Stimulated activated CD4-positive, alpha-beta T cell treated with anti-CD3 and anti-CD28 coated beads, TNF-alpha, amount 100 ng/mL, for 48 hours (primary cell): ENCODE measurements at places on chromosomes 2 and 18.

DNA sequence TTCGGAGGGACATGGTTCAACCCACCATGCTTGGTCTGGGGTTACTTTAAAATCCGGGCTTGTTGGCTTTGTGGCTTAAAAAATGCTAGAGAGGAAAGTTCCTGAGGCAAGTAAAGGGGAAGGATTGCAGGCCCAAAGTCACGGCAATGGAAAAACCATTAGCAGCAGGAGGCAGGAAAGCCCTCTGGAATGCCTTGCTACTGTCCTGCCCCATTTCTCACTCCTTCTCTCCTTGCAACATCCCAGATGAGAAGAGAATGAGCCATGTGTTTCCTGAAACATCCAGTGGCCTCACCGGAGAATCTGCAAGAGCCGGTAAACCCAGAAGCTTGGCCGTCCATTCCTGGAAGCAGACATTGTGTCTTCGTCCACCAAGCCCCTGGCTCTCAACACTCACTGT, 97.4 kb upstream of the LCLAT1 start:
- DNase-seq: no peak

DNA sequence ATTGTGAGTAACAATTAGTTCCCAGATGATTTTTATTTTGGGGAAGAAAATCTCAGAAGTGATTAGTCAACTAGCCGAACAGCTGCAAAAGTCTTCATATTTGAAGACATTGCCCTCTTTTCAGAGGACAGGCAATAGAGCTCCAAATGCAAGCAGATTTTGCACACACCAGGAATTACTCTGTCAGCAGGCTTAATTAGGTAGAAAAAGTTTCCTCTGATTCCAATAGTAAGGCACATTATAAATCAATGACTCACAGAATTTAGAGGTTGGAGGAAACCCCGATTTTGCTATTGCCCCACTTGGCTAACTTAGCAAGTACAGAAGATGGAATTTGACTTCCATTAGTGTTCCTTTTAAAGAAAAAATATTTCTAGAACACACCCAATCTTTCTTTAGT, 30.7 kb upstream of the SCN1A start:
- no peak for DNase-seq

DNA sequence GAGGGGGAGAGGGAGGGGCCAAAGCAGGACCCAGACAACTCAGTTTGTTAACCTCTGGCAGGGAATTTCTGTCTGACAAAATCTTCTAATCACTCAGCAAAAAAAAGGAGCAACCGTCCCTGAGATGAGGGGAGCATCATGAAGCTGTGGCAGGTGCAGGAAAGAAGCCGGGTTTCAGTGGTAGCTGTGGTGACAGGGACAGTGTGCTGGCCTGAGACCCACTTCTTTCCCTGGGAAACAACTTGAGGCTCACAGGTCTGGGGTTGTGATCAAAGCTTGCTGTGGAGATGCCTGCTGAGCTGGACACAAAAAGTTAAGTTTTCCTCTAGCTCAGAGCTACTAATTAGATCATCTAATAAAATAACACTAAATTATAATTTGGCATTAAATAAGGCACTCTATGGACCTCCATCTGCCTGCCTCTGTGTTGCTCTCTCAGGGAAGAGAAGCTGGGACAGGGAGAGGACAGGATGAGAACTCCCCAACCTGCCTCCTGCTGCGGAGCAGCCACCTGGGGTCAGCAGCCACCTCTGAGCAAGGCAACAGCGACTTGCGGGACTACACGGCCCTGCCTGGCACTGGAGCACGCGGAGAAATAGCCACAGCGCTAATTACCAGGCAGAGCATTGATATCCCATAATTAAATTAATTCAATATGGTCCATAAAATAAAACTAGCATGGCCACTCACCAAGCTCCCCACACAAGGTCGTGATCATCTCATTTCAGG, 104.6 kb upstream of the TEX51 start:
- no peak for DNase-seq

GRCh38 chr18:54323970-54324369, 33.7 kb downstream of the STARD6 start:
- DNase-seq: no peak

GRCh38 chr2:38016219-38016618, 59.7 kb downstream of the CYP1B1 start:
- no peak for DNase-seq

- no peak for DNase-seq
Measured at GRCh38 chr2:19929226-19929625, 27.4 kb upstream of the TTC32 start.

- no peak for DNase-seq
Measured at GRCh38 chr2:28423856-28424605, 31.4 kb downstream of the FOSL2 start.

- DNase-seq: no peak
Measured at GRCh38 chr2:65364986-65365733, 67.2 kb downstream of the SPRED2 start.

DNA sequence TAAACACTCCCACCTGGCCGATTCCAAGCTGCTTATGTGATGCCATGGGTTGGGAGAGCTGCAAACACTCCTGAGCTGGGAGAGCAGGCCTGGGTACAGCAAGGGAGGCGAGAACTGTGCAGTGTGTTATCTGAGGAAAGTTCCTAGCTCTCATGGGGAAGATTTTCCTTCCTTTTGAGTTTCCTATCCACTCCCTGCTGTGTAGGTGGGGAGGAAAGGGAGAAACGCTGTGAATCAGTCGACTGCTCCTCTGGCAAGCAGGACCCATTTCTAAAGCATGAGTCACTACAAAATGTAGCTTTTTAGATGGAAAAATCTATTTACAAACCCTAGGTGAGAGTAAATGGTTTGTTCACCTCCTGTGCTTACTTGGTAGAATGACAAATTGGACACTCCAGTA, 80.4 kb downstream of the SH3RF3 start:
- no peak for DNase-seq

GRCh38 chr2:46066601-46067000, 230.6 kb upstream of the EPAS1 start:
- no peak for DNase-seq

- no peak for DNase-seq
Measured at GRCh38 chr2:19139386-19139785, 219.0 kb downstream of the OSR1 start.

GRCh38 chr2:50582164-50582563, 449.8 kb downstream of the NRXN1 start:
- no peak for DNase-seq

DNA sequence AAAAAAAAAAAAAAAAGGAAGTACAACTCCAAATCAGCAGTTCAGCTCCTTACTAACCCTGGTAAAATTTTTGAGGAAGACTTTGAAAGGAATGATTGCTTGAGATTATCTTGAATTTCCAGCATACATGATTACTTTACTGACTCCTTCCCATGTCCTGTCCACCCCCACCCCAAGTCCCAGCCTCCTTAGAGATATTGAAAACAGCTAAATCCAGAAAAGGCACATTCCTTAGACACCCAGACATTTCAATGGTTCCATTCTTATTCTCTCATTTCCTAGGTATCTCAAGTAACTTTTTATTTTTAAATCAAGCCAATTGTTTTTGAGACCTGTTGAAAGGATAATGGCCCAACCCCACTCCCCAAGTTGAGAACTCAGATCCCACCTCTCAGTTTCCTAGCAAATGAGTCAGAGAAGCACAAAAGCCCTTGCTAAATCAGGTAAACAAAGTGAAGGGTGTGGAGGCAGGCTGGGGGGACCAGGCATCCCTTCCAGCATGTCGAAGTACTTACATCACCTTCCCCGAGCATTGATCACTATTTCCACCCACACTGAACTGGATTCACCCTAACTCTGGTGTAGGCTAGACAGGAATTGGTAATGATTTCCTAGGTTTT, 95.4 kb upstream of the FZD7 start:
- no peak for DNase-seq

DNA sequence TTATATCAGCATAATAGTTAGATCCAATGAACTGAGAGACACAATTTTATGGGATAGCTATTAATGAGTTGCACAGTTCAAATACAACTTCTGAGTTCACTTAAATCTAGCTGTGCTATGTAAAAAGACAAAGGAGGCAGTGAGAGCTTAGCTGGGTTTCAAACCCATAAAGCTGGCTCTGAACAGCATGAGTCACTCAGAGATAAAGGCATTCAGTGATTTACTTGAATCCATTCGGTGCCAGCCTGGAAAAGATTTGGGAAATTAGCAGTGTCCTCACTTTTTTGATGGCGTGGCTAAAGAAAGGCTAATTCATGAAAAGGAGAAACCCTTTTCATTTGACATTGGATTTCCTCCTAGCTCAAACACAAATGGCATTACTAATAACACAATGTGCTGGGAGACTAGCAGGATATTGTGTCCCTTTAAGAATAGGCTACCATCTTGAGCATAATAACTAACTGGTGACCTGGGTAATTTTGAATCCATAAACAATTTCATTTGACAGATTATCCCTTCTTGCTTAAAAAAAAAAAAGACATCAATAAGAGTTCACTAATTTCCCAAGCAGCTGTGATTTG, 98.4 kb upstream of the NEUROD1 start:
- DNase-seq: no peak

- no peak for DNase-seq
Measured at GRCh38 chr2:148922062-148922461, 47.0 kb downstream of the KIF5C start.

- no peak for DNase-seq
Measured at GRCh38 chr2:88448248-88448647, 4.2 kb downstream of the FOXI3 start.

DNA sequence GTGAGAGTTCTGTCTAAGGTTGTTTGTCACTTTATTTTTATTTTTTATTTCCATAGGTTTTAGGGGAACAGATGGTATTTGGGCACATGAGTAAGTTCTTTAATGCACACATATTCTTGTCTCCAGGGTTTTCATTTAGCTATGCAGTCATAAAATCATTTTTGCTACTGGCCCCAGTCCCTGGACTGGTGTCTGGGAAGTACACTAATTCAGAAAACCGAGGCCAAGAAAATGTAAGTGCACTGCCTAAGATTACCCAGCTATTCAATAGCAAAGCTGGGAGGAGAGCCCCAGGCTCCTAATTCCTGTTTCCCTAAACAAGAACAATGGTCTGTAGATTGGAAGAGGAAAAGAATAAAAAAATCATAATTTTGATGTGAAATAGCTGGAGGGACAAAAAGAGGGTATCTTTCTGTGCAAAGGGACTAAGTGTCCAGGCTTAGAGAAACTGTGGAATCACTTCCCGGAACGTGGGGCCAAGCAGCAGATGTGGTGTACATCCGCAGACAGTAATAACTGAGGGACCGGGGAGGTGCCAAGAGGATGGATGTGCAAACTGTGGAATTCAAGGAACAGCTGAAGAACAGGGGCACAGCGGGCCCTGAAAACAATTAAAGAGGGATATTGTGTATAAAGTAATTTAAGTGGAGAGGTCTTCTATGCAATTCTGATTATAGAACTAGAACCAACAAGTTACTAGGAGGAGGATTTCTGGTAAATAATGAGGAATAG, 236.3 kb downstream of the ACKR3 start:
- DNase-seq: no peak

DNA sequence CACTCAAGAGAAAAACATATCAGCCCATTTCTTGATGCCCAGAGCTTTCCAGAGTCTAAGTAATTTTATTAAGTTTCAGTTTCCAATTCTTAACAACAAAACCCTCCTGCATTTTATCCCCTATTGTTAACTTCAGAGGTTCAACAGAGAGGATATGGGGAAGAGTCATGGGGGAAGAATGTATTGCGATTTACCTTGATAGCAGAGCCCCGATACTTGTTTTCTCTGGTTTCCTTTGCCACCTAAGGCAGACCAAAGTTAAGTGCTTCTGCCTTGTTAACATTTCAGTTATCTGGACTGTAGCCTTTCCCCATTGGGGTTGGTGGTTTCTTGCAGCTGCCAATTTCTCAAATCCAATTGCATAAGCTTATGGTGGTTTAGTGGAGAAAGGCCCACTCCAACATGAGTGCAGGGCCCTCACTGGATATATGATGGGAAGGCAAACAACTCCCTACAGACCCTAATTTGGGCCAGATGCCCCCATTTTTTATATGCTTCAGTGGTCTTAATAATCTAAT, 82.0 kb upstream of the ITGB6 start:
- DNase-seq: no peak

GRCh38 chr2:170306293-170306873, 128.4 kb downstream of the MYO3B start:
- DNase-seq: no peak

DNA sequence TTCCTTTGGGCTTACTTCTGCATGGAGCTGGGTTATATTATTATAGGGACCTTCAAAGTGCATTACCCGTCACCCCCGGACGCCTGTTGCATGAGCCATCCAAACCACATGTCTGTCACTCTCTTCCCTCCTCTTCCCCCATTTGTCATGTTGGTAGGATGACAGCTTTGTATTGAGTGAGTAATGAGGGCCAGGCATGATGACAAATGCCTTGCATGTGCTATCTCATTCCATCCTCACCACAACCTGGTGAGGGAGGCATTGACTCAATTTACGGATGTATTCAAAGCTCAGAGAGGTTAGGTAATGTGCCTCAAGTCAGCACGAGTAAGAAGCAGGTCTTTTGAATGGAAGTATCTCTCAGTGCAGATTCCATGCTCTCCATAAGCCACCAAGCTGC, 510.5 kb upstream of the TNP1 start:
- peak; percentile 24 for DNase-seq
